Activated naive CD4-positive, alpha-beta T cell (primary cell): ENCODE measurements at places on chromosomes 2 and 18.

DNA sequence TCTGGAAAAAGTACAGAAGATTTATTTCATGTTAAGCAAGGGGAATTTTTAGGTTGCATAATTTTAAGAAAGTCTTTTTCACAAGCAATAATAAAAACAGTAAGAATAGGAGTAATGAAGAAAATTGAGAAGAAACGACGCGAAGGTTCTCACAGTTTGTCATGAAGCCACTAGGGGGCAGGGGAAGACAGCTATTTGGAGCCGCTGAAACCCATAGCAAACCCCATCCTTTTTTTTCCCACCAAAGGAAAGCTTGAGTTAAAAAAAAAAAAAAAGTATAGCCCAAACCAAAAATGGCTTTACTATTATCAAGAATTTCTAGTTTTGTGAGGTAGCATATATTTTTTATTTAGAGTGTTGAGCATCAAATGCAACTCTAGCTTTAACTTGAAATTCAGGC lies 300.9 kb downstream of the PHLPP1 start:
- peak; percentile 3 for DNase-seq

DNA sequence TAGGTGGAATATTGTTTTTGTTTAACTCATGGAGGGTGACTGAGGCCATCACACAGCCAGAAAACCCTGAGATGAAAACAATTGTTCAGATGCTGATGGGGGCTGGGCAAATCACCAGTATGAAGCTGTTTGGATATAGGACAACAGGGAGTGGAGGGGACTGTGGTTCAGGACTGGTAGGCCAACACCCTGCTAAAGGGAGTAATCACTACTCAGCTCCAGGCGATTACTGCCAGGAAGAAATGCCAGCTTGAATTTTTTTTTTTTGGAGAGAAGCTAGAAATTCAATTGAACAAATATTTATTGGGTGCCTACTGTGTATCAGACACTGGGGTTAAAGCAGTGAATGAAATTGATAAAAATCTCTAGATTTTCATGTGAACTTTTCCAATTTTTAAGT lies 37.4 kb downstream of the TNP1 start:
- DNase-seq: no peak

DNA sequence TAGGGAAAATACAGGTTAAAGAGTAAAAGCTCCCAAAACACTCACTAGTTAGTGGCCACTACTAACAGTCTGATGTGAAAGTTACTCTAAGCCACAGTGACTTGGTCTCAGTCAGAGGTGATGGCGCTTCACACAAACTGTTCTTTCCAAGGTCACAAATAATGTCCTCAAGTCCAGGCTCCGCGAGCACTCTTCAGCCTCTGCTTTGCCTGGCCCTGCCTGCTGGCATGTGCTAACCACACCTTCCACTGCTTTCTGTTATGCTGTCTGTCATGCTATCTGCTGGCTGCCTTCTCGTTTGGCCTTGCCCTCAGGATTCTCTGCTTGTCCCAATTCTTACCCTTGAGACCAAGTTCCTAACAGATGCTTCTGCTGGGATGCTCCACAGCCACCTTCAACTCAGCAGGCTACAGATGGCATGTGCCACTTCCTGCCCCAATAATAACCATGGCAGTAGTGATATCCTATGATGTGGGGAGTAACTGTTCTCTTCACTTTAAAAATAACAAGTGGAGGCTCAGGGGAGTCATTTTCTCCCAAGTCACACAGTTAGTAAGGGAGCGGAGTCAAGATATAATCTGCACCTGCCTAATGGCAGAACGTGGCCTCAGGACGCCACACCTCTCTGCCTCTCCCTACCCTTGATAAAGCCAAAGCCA lies 75.7 kb downstream of the ZAP70 start:
- no peak for DNase-seq

DNA sequence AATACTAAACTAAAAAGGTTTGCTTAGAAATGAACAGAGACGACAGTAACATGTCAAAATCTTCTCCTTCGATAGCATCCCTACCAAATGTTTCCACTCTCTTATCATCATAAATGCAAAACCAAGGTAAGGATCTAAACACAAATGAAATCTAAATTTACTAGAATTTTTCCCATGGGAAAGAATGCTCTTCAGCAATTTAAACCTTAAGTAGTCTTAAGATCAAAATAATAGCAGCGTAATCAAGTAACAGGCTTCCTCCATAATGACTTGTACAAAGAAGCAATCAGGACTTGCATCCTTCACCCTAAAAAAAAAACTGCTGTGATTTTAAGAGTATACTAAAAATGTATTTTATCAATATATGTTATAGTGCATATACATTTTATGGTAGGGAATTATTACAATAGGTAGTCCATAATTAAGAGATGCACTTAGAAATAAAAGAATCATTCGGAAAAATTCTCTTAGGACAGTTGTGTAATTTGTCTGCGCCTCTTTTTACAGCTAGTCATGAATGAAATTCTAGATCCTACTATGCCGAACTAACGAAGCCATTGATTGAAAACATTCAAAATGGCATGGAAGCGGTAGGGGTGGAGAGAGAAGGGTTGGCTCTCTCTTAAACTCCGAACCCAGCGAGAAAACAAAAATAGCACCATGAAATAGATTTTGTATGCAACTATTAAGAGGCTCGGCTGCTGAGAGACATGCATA lies 1.3 kb downstream of the PGAP1 start:
- DNase-seq: no peak

DNA sequence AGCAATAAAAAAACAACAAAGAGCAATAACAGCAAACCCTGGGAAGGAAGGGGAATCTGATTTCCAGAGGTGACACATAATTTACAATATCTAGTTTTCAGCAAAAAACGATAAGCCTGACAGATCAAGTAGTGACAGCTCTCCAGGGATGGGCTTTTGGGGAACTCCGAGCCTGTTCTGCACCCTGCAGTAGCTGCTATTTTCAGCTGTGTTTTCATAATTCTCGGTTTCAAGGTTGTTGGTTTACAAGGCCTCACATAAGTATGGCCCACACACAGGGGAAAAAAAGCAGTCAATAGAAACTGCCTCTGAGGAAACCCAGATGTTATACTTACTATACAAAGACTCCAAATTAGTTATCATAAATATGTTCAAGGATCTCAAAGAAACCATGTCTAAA lies 67.7 kb upstream of the CTLA4 start:
- DNase-seq: no peak

- no peak for DNase-seq
Measured at GRCh38 chr18:79634593-79635426, 44.8 kb upstream of the CTDP1 start.

DNA sequence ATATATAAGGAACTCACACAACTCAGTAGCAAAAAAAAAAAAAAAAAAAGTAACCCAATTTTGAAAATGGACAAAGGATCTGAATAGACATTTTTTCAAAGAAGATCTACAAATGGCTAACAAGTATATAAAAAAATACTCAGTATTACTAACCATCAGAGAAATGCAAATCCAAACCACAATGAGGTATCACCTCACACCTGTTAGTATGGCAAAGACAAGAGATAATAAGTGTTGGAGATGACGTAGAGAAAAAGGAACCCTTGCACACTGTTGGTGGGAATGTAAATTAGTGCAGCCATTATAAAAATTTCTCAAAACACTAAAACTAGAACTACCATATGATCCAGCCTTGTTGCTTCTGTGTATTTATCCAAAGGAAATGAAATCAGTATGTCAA lies 5.8 kb upstream of the CNDP1 start:
- DNase-seq: no peak

GRCh38 chr2:27214941-27215340 lies 2.2 kb upstream of the CAD start:
- no peak for DNase-seq

DNA sequence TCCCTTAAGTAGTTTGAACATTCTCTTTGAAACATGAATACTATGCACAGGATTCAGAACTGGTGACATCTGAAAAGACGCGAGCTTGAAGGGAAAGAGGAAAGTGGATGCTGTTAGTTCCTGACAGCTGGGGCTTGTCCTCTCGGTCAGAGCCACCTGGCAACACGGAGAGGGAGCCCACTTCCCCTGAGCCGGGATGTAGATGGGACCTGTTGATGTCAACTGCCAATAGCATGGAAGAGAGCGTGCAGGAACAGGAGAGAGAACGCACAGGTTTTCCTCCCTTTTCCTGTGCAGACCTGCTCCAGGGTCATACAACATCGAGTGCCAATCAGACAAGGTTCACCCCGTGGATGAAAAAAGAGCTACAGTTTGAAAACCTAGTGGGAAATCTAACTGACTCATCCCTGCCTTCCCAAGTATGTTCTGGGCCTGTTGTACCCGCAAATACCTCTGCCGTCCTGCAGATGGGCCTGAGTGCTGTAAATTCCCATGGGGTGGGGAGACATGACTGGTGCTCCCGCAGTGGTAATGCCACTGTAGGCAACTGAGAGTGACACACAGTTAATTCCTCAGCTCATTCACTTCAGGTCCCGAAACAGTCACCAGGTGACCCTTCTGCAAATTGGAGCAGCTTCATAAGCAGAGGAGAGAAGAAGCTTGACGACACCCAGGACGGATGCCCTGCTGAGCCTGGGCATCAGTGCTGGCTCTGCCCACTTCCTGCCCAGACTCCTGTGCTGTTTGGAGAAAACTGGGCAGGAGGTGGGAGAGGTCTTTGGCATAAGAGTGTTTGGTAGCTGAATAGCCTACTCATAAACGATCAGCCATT lies 13.9 kb upstream of the MBP start:
- DNase-seq: no peak

DNA sequence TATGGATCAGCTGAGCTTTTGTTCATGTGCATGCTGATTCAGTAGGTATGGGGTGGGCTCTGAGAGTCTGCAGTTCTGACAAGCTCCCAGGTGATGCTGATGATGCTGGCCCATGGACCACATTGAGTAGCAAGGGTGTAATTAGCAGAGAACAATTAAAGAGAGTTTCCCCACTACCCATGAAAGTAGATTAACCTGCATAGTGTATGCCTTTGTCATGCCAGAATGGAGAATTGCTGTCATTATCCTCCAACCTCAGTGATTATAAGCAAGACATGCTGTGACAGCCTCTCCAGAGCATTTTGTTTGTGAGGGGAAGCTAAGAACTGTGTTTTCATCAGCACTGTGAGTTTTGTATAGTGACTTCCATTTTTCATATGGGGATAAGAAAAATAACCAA lies 59.5 kb upstream of the LYPD1 start:
- no peak for DNase-seq

GRCh38 chr2:112601754-112602153 lies 17.3 kb downstream of the CHCHD5 start:
- DNase-seq: no peak

DNA sequence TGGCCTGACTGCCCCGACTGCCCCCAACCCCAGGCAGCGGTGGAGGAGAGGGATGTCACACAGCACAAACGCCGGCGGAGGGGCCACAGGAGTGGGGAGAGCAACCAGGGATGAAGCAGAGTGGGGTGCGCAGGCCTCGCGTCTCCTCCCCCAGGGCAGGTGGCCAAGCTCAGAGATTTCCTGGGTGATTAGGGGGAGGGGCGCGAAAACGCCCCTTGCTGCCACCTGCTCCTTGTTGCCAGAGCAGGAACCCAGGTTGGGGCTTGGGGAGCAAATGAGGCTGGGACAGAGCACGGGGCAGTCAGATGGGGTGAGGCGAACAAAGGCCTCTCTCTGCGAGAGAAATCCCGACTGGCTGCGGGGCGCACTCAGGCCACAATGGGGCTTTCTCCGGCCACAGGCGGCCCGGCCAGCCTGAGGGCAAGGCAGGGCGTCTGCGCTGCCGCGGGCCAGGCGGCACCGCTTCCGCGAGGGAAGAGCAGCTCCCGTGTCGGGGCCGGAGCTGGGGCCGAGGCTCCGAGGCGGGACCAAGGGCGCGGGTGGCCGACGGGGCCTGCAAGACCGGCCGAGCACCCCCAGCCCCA lies 11.5 kb downstream of the TEX44 start:
- peak; percentile 10 for DNase-seq

DNA sequence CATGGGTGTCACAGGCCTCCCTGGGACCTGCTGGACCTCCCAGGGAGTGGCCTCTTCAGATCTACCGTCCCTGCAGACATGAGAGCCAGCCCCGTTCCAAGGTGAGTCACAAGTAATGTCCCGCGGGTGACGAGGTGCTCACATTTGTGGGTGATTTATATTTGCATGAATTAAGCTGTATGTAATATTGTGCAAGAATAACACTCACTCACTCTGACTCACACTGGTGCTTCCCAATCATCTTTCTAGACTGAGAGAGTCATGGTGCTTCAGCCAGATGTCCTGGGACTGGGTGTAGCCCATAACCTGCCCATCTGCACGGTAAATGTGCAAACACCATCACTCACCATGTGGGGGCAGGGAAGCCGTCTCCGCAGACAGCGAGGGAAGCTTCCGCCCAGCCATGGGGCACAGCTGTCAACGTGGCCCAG lies 347.5 kb upstream of the SALL3 start:
- DNase-seq: no peak

DNA sequence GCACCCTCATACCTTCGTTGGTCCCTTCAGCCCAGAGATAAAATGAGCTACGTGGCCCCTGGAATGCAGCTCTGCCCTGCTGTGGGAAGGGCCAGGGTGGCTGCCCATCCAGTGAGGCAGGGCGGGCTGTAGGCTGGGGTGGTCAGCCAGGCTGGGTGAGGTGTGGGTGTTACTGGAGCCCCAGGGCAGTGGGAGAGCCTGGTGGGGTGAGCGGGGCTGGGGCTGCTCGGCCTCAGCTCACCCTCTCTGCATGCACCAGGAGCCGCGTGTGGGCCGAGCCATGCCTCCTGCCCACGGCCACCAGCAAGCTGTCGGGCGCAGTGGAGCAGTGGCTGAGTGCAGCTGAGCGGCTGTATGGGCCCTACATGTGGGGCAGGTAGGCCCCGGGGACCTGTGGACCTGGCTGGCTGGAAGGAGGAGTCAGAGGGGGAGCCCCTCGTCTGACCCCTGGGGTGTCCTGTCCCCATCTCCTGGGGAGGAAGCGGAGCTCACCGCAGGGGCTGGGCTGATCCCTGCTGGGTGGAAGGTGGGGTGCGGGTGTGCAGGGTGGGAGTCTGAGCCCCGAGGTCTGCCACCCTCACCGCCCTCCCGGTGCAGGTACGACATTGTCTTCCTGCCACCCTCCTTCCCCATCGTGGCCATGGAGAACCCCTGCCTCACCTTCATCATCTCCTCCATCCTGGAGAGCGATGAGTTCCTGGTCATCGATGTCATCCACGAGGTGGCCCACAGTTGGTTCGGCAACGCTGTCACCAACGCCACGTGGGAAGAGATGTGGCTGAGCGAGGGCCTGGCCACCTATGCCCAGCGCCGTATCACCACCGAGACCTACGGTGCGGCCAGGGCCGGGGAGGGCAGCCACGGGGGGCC lies 5.5 kb downstream of the RNPEPL1 start:
- DNase-seq: no peak

- DNase-seq: no peak
Measured at GRCh38 chr2:168466834-168467565, 10.9 kb downstream of the CERS6 start.

DNA sequence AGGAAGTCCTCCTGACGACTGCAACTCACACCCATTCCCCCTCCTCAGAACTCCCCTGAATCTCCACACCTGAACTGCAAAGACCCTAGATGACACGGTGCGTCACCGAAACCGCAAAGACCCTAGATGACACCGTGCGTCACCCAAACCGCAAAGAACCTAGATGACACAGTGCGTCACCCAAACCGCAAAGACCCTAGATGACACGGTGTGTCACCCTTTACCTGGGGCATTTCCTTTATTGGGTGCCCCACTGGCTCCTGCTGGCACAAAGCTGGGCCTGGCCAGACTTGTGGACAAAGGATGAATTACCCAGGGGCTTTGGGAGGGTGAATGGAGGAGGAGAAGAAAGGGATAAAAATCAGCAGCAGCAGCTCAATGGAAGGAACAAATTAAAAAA lies 123.8 kb downstream of the CELF4 start:
- DNase-seq: no peak

GRCh38 chr2:33620-34019 lies 12.7 kb downstream of the FAM110C start:
- DNase-seq: no peak

GRCh38 chr2:30968660-30969397 lies 161.6 kb upstream of the CAPN13 start:
- DNase-seq: no peak
